DMS 273 treated with DMSO at 0.1 percent for 48 hours (cell line): ENCODE measurements at places on chromosomes 2 and 18.

GRCh38 chr2:38560092-38560491 is 42.6 kb downstream of the HNRNPLL start:
- DNase-seq: no peak

DNA sequence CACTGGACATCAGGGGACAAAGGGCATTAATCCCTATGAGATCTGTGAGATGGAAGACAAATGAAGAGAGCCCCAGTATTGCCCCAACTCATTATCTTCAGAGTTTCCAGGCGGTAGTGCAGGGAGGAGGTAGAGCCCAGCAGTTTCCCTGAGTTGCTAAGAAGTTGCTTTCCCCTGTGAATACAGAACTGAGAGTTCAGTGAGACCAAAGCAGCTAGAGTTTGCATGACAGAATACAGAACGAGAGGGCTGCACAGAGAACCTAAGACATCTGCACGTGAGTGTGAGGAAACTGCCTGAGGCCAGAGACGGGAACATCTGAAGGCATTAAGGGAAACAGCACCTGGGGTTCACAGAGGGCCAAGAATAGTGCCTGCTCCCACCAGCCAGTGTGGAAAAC is 18.1 kb upstream of the PGAP1 start:
- DNase-seq: no peak

- DNase-seq: no peak
Observed at GRCh38 chr2:112121682-112122254, 16.4 kb upstream of the FBLN7 start.

GRCh38 chr2:210072493-210072892 is 70.1 kb downstream of the RPE start:
- no peak for DNase-seq

DNA sequence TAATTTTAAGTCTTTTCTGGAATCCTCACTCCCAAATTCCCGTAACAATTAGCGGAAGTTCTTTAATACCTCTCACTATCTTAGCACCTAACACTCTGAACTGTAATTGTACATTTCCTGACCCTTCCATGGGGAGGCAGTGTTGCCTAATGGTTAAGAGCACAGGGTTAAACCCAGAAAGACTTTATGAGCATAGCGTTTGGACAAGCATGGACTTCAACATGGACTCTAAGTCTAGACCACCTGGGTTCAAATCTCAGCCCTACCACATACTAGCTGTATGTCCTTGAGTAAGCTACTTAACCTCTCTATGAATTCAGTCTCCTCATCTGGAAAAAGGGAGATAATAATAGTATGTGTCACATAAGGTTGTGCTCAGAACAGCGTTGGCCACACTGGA is 13.0 kb downstream of the ANTXR1 start:
- no peak for DNase-seq

DNA sequence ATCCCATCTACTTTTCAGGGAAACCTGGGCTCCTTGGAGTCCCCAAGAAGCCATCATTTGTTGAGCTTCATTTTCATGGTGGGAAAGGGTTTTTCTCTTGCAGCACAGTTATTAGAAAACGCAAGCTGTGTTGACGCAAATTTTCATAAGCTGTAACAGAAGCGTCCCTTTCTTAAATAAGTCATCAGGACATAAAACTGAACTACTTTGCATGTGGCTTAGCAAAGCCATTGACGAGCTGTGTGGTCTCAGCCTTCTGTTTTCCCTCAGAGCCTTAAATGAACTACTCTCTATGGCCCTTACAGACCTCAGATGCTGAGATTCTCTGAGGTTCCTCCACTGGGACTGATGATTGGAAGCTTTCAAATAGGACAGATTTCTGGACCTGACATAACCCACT is 85.1 kb downstream of the ARL4C start:
- DNase-seq: no peak

DNA sequence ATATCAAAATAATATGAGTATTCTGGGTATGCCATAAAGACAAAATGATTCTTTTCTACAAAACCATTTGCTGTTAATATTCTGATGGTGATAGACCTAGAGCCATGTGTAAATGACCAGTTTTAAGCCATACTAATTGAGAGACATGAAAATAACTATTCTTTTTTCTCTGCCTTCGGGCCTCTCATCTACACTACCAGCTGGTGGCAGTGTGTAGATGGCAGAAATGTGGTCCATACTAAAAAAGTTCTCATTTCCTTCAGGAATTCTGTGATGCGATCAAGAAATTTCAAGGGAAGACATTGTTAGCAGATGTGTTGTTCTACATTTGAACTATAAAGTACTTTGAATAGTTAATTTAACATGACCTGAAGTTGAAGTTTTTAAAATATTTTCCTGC is 485.2 kb downstream of the TRIB2 start:
- DNase-seq: no peak

GRCh38 chr2:239853706-239854327 is 171.3 kb downstream of the NDUFA10 start:
- no peak for DNase-seq

DNA sequence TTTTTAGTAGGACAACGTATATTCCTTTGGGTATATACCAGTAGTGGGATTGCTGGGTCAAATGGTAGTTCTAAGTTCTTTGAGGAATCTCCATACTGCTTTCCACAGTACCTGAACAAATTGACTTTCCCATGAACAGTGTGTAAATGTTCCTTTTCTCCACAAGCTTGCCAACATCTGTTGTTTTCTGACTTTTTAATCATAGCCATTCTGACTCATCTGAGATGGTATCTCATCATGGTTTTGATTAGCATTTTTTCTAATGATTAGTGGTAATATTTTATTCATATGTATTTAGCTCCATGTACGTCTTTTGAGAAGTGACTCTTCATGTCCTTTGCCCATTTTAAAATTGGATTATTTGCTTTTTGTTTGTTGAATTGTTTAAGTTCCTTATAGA is 58.4 kb upstream of the CERS6 start:
- peak; percentile 51 for DNase-seq

DNA sequence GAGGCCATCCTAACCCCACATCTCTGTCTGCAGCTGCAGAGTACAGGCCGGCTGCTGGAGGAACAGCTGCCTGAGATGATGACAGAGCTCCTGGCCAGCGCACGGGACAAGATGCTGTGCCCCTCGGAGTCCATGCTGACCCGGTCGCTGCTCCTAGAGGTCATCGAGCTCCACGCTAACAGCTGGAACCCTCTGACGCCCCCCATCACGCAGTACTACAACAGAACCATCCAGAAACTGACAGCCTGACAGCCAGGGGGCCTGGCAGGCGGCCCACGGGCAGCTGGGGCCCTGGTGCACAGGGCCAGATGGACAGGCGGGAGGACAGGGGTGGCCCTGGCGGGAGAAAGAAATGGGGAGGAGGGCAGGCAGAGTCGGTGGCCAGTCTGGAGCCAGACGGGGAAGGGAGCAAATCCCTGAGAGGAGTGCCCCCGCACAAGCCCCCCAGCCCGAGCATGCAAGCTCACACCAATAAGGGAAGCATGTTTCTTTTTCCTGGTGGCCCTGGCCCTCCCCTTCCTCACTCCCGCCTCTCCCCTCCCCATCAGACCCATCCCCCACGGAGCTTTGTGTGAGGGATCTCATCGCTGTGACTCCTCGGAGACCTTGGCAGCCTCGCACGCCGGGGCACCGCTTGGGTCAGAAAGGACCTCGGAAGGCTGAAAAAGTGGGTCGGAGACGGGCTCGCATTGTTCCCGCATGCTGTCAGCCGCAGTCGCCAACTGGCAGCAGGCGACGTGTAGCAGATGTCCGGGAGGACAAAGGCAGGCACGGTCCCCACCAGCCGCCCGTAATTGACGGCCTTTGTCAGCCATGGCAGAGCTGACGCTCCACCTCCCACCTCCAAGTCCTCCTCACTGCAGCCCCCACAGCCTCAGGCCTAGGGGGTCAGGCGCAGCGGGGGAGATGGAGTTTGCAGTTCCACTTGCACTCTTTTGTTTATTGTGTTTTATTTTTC is 91.2 kb downstream of the SMAD7 start:
- no peak for DNase-seq

GRCh38 chr18:79642626-79643025 is 37.0 kb upstream of the CTDP1 start:
- no peak for DNase-seq

- no peak for DNase-seq
Observed at GRCh38 chr18:55121397-55122170, 162.3 kb upstream of the CCDC68 start.

- no peak for DNase-seq
Observed at GRCh38 chr2:240972636-240973521, 25.5 kb upstream of the SNED1 start.

DNA sequence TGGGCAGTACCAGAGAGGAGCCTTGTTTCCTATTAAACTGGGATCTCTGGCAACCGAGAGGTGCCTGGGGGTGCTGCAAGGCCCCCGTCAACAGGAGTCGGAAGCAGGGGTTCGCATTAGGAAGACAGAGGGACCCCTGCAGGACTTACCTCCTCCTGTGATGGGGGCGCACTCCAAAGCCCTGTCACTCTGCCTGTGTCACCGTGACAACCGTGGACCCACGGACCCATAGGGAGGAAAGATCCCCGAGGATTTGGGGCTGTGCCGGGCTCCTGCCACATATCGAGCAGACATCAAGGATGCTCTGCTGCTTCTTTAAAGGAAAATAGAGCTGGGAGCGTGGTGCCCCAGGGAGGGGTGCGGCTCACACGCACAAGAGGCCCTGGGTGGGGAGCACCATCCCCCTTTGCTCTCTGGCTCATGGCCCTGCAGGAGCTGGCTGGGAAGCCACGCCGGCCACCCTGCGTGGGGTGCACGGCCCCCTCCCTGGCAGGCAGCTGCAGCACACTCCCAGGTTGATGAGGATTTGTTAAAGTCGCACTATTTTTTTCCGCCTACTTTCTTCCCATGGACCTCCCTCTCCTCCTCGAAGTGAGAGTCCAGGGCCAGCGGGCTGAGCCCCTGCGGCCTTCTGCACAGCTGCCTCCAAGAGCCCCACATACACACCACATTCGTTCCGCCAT is 167.5 kb downstream of the TWIST2 start:
- no peak for DNase-seq

DNA sequence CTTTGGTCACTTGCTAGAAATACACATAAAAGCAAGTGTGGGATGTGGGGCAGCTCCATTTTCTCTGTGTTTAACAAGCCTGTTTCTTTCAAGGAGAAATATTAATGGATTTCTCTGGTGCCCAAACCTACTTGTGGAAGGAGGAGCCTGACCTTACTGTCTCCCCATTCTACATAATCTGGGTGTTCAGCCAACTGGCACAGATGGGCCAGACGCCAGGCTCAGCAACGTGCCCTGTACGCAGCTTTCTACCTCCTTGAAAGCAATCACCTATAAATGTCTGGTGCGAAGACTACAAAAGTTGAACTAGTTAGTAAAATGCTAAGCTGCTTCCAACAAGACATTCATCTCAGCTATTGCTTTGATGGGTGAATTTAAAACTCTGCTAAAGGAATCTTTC is 33.2 kb upstream of the MYO3B start:
- no peak for DNase-seq

DNA sequence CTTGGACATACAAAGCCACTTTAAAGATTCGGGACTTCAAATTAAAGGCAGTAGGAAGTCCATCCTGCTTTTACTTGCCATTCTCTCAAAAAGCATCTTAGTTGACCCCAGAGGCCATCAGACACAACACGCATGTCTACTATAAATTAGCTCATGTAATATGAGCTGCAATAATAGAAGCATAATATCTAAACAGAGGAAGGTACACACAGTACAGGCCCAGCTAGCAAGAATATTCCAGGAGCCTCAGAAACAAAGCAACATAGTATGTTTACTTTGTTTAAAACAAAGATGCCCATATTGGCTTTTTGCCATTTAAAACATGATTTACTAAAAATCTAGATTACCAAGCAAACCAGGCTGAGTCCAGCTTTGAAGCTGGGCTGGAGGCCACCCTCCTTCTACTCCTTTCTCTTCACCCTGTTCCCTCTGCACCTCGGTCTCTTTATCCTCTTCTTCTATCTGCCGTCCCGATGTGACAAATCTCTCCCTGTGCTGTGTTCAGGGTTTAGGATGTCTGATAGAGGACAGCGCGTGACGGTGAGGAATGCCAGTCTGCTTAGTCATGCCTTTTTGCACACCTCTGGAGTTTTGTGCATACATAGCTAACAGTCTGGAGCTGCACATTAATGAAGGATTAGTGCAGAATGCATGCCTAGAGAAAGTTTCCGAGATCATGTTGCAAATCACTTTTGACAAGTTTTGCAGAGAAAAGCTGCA is 28.2 kb downstream of the DTNA start:
- no peak for DNase-seq

DNA sequence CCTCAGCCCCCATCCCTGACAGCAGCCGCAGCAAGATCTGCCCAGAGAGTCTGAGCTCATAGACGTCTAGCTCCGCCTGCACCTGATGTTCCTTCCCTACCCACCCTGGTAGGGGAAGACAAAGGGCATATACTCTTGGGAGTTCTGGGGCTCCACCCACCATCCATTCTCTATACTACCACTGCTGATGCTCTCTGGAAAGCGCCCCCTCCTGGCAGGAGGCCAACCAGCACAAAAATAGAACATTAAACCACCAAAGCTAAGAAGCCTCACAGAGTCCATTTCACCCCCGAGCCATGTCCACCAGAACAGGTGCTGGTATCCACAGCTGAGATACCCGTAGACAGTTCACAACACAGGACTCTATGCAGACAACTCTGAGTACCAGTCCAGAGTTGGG is 662.6 kb upstream of the FAM98A start:
- no peak for DNase-seq

- DNase-seq: peak; percentile 31
Observed at GRCh38 chr18:398935-399630, 101.4 kb downstream of the COLEC12 start.

GRCh38 chr2:158325782-158326340 is 130.7 kb downstream of the CCDC148 start:
- no peak for DNase-seq

- no peak for DNase-seq
Observed at GRCh38 chr2:176099728-176100546, at the start of gene HOXD12. HOXD12 (plus strand) TSS chr2:176099795; CDS start chr2:176099802, 7 bp downstream.

DNA sequence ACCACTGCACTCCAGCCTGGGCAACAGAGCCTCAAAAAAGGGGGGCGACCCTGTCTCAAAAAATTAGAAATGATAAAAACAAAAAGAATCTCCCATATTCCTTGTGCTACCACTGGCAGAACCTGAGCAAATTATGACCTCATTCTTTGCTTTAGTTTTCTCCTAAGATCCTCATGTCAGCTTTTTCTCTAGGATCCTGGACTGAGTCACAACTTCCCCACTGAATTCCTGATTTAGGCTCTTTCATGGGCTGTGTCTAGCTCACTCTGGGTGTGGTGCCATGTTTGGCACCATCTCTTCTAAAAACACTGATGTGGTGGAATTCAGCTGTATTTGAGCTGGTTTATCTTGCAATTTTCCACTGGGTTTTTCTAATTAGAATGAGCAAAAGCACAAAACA is 37.1 kb downstream of the EXOC6B start:
- DNase-seq: no peak

- no peak for DNase-seq
Observed at GRCh38 chr18:46141199-46141598, 37.0 kb downstream of the HAUS1 start.

DNA sequence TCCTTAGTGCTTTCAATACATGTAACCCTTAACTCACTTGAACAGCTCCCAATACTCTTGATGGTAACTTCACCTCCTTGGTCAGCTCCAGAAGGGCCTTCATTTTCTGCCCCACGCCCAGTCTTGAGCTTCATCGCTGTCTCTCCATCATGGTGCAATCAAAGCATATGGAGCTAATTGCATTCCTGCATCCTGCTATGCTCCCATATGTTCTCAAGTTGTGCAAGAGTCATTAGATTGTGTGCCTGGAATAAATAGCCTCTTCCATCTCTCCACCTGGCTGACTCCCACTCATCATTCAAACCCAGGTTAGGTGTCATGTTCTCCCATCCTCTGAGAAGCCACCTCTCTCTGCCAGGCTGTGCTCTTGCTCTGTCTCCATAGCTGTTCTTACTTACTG is 364.5 kb upstream of the RGPD4 start:
- peak; percentile 88 for DNase-seq

- no peak for DNase-seq
Observed at GRCh38 chr2:170142502-170142901, 35.4 kb upstream of the MYO3B start.
